SK-N-SH treated with all-trans-retinoic acid at 6 μM for 48 hours (cell line): ENCODE measurements at places on chromosomes 12 and 14.
A peak's percentile ranks its signal among the peaks of the same experiment; 100 is the strongest.

GRCh38 chr12:128909653-128910052, 56.4 kb downstream of the GLT1D1 start:
- ATAC-seq, result no peak

GRCh38 chr14:70340002-70340401, 19.5 kb downstream of the COX16 start:
- ATAC-seq, result no peak

DNA sequence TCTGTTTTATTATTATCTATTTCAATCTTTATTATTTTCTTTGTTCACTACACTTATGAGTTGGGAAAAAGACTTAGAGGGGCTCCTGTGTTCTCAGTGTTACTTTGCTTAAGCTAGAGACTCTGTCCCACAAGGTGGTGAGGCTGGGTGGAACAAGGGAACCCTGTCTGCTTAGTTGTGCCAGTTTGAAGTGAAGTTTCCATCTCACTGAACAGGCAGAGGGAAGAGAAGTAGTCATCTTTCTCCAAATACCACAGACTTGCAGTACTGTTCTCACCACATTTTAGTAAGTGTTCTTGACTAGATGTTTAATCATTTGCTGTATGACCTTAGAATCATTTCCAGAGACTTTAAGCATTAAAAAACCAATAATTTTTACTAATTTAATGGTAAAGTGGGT, 195.7 kb upstream of the NEDD1 start:
- ATAC-seq, result no peak

GRCh38 chr14:91317381-91318308, 73.1 kb upstream of the GPR68 start:
- ATAC-seq, result peak; percentile 23; the same call in 1 of the 3 replicates

GRCh38 chr14:100900837-100901390, 2.6 kb downstream of the RTL1 start:
- ATAC-seq, result peak; percentile 61

GRCh38 chr14:40694023-40694422, 912.7 kb upstream of the LRFN5 start:
- no peak for ATAC-seq

DNA sequence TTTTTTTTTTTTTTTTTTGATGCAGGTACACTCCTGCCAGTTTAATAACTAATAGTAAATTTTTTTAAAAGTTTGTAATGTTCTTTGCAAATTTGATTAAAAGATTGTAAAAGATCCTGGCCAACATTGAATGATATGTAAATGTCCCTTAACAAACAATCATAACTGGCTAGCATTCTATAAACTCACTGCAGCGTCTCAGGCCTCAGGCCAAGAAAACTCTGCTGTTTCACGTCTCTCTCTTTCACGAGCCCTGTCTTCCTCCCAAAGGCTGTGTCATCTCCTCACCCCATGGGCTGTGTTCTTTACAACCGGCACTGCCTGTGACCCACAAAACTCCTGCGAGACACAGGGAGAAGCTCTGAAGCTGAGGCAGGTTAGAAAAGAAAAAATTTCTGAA, 103.3 kb downstream of the NUAK1 start:
- no peak for ATAC-seq

DNA sequence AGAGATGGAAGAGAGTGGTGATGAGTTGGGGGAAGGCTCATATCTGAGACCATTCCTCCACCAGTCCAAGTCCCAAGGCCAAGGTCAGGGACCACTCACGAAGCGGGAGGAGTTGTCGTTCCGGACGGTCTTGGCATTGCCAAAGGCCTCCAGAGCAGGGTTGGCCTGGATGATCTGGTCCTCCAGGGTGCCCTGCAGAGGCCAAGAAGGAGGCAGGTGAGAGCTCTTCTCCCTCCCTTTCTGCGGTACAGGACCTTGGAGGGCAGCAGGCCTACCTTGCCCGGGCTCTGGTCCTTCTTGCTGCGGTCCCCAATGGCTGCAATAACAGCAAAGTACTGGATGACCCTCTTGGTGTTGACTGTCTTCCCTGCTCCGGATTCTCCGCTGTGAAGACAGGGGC, 4.0 kb downstream of the MYH7 start:
- ATAC-seq, result no peak

GRCh38 chr14:94040796-94041195, 14.7 kb downstream of the OTUB2 start:
- no peak for ATAC-seq

GRCh38 chr12:19482036-19482435, 42.7 kb downstream of the AEBP2 start:
- ATAC-seq, result no peak; the same call in 2 of the 3 replicates
